ENCODE measurements at places on chromosomes 7 and 10.

DNA sequence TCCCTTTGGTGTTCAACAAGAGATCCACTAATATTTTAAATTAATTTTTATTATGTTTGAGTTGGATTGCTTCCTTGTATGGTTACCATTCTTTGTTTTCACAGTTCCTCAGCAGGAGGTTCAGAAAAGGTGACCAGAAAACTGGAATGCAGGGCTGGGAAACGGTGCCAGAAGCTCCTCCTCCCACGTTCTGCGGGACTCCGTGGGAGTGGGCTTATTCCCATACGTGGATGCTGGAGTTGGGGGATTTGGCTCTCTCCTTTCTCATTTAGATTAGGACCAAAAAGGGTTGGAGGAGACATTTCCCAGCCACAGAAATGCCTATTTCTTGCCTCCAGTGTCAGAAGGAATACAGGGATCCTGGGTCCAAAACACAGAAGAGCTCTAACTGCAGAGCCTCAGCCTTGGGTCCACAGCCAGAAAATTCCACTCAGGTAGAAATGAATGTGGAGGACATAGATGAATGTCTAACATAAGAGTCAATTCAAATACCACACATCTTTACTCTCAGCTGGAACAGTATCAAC, 56.0 kb downstream of the SORBS1 start:
- DNase-seq, result no peak

- no peak for DNase-seq
Observed at GRCh38 chr10:71753091-71753959, 20.0 kb downstream of the VSIR start.

GRCh38 chr10:122419876-122420623, 34.4 kb upstream of the ARMS2 start:
- DNase-seq, result no peak

- DNase-seq, result no peak
Observed at GRCh38 chr7:116560021-116560970, 35.5 kb downstream of the CAV1 start.

DNA sequence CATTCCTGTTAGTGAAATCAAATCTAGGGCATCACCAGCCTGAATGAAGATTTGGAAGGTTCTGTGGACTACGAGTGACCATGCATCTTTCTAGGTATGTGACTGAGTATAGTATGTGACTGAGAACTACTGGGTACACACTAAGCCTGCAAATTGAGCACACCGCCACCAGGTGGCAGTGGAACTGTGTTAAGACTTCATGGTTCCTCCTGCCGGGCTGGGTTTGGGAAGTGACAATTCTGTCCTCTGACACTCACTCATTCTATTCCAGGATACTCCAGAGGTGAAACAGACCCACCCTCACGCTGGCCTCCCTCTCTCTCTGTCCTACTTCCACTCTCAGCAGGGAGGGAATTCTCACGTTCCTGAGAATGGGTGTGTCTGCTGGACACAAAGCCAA, 84.0 kb upstream of the TMEM248 start:
- DNase-seq, result no peak

- no peak for DNase-seq
Observed at GRCh38 chr7:94368371-94368791, 26.3 kb upstream of the COL1A2 start.

DNA sequence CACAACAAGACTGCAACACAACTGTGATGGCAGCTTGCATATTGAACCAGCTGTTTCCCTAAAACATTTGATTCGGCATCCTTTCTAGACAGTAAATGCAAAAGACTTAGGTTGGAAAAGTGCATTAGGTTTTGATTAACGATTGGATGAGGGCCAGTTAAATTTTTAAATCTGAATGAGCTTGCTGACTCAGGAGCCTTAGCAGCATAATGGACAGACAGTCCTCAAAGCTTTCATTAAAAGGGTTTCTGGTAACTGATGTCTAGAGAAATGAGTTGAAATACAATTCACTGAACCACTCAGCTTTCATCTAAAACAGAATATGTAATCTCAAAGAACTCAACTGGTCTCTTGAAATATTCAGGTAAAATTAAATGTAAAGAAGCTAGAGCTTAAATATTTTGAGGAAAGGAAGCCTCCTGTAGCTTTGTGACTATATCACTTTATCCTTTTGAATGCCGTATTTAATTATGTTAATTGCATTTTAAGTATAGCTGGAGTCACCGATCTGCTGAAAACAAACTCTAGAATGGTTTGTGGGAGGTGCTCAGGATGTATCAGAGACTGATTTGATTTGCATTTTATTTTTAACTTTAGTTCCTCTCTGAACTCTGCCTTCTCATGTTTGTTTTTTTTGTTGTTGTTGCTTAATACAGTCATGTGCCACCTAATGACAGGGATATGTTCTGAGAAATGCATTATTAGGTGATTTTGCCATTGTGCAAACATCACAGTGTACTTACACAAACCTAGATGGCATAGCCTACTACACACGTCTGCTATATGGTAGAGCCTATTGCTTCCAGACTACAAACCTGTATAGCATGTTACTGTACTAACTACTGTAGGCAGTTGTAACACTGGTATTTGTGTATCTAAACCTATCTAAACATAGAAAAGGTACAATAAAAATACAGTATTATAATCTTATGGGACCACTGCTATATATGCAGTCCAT, 29.2 kb upstream of the ATRNL1 start:
- DNase-seq, result no peak

DNA sequence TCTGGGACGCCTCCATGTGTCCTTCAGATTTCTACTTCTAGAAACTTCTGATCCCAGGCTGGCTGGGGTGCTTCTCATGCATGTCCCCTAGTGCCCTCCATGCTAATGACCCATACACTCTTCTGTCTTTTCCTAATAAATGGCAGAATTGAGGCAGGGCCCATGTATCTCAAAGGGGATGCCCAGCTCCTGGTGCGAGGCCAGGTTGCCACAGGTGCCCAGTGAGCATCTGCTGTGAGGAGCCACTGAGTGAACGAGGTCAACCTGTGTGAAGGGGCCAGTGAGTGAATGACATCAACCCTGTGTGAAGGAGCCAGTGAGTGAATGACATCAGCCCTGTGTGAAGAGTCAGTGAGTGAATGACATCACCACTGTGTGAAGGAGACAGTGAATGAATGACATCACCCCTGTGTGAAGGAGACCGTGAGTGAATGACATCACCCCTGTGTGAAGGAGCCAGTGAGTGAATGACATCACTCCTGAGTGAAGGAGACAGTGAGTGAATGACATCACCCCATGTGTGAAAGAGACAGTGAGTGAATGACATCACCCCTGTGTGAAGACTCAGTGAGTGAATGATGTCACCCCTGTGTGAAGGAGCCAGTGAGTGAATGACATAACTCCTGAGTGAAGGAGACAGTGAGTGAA, 478.9 kb downstream of the PTPRN2 start:
- DNase-seq, result no peak

DNA sequence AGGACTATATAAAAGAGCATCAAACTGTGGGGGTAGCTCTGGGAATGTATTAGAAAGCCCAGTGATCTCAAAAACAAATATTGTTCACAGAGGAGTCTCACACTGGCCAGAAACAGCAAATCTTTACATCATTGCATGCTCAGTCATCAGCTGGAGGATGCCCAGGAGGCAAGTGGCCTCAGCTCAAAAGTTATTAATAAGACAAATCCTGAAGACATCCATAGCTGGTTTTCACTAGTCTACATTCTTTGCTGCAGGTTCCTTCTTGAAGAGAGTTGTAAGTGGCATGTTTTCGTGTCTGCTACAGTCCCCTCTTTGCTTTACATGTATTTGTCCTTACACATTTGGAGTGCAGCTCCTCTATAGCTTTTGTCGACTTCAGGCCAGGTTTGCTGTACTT, 8.6 kb upstream of the CCDC7 start:
- no peak for DNase-seq

DNA sequence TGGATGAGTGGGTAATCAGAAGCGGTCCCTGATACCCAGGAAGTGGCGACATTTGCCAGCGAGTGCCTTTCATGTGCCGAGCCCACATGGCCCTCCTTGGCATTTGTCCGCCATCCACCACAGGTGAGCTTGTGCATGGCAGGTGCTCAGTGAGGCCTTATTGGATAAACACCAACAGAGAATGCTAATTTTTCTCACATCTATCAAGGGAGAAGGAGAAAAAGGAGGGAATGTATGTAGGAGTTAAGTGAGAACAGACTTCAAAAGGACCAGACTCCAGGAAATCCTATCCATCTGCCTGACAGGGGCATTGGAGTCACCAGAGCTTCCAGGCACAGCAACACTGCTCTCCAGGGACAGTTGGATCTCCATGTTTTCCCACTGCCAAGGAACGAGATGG, 143.5 kb upstream of the ZMIZ1 start:
- no peak for DNase-seq

DNA sequence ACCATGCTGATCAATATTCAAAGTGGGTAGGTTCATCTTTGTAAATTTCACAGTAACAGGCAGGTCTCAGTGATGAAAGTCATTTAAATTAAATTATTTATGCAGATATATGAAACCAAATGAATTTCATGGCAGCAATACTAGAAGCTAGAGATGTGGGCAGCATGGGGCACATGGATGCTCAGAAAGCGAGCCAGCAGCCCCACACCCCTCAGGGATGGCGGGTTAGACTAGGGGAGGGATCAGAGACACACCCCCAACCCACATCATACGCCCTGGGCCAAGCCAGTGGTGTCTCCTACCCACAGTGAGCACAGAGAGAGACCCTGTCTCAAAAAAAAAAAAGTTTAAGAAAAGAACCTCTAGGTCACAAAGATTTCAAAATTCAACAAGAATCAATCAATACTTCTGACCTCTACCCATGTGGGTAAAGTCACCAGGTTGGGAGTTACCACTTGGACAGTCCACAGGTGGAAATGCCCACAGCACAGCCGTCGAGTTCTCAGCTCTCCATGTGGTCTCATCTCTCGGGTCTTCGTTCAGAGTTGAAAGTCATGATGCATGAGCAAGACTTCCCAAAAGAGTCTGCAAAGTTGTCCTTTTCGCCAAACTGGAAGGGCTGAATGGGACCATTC, 79.3 kb upstream of the PPP2R2D start:
- no peak for DNase-seq

- no peak for DNase-seq
Observed at GRCh38 chr10:108566316-108567107, 1356.8 kb downstream of the XPNPEP1 start.

DNA sequence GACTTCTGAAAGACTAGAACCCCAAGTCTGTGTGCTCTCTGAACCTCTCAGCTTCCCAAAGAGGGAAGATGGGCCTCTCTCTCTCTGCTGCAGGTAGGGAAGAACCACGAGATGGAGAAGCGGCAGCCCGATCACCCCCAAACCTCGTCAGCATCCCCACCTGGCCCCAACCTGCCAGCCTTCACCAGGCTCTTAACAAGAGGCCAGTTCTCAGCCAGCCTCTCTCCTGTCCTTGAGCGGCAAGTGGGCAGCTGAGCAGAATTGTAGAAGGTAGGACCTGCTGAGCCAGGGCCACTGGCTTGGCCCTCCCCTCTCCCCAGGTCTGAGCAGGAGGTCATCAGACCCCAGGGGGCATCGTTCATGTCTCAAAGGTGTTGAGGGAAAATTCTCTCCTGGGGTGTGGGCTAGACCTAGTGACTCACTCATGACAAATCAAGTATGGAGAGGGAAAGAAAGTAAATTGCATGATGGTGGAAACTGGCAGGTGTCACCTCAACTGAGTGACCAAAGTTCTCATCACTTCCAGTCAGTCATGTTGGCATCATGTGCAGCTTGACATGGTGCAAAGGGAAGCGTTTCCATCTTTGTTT, 92.0 kb upstream of the GPR26 start:
- DNase-seq, result no peak

DNA sequence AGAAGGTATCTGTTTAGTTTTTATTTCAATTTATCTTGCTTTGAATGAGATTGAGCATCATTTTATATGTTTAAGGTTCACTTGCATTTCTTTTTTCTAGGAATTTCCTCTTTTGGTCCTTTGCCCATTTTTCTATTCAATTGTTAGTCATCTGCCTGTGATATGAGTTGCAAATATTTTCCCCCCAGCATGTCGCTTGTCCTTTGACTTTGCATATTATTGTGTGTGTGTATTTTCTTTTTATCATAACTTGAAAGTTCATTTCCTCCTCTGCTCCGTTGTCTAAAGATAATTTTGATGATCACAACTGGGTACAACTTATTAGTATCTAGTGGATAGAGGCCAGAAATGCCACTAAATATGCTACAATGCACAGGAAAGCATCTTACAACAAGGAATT, 132.7 kb upstream of the MDFIC start:
- DNase-seq, result no peak

- no peak for DNase-seq
Observed at GRCh38 chr10:7028809-7029166, 382.0 kb downstream of the SFMBT2 start.

GRCh38 chr7:123494193-123494796, 40.1 kb downstream of the IQUB start:
- no peak for DNase-seq

DNA sequence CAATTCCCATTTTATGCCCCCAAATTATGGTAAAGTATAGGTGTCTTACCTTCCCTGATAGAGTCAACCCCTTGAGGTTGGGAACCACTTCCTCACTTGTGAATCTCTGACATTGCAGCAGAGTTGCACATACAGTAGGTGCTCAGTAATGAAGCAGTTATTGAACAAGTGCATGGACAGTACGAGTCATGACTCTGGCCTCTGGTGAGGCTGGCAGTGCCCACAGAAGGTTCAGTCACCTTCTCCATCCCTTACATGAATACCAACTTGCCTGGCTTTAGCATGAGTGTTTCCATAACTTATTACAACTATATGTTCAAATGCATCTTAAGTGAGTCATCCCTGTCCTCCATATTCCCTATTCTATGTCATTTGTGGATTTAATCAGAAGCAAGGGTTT, 340.0 kb downstream of the ELMO1 start:
- DNase-seq, result no peak

DNA sequence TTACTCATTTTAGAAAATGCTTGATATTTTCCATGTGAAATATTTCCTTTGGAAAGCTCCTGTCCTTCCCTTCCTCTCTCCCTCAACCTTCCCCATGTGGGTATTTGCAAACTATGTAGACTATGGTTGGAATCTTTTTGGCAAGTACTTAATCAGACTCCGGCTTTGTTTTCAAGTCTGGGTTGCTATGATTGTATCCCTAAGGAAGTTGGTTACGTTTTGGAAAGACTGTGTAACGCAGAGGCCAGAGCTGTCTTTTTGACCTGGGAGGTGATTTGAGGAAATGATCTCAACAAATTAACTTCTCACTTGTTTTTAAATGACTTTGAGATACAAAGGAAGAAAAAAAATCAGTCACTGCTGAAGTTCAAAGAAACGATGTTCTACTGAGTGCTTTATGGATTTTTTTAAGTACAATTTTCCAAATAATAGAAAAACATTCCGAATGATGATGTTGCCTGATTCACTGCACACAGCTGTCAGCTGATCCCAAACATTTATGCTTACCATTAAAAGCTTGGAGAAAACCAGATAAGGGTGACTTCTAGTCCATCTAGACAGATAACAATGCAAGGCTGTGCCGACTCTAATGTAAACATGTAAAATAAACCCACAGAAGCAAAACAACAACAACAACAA, 145.5 kb upstream of the CELF2 start:
- DNase-seq, result no peak

- no peak for DNase-seq
Observed at GRCh38 chr7:254337-255037, 35.5 kb upstream of the FOXL3 start.

- no peak for DNase-seq
Observed at GRCh38 chr7:96833676-96834453, 124.2 kb upstream of the SEM1 start.
